NAMALWA (cell line): ENCODE measurements at places on chromosomes 3 and 15.

DNA sequence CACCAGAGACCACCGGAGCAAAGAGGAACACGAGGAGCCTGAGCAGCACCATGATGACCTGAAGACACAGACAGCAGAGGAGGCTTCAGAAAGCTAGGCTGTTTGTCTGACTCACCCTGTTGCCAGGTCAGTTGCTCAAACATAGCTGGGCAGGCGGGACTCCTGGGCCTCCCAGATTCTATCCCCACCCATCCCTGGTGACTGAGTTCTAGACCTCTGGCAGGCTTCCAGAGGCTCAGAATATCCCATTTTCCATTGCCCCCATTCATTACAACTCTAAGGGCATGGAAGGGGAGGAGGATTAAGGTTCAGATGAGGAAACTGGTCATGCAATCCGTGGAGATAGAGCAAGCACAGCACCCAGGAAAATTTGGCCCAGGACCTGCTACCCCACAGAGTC is at the start of gene CDHR4:
Gene CDHR4 (minus strand): TSS at position 113 of the 400 bp plus-strand sequence. CDS start 61 bp downstream, at position 52.
- no peak for DNase-seq

GRCh38 chr15:96629511-96629910 is 299.0 kb downstream of the NR2F2 start:
- no peak for DNase-seq

DNA sequence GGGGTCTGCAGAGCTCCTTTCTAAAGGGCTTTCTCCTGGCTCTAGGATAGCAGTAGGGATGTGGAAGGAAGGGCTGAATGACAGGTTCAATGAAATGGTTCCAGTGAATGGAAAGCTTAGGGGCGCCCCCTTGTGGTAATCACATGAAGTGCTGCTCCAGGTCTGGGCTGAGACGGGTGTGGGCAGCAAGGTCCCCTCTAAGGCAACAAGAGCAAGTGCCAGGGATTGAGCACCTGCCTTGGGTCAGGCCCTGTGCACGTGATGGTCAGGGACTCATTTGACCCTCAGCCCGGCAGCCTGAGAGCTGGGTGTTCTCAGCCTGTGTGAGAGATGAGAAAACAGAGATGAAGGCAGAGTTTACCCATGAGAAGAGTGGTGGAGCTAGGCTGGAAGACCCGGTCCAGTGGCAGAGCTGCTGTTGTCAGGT is 12.1 kb upstream of the CX3CR1 start:
- peak; percentile 80 for DNase-seq

- peak; percentile 11 for DNase-seq
These were observed 93.3 kb downstream of the TRIM42 start for GRCh38 chr3:140770977-140771667.

- no peak for DNase-seq
These were observed 26.1 kb downstream of the PPP1R2 start for GRCh38 chr3:195517030-195517429.

DNA sequence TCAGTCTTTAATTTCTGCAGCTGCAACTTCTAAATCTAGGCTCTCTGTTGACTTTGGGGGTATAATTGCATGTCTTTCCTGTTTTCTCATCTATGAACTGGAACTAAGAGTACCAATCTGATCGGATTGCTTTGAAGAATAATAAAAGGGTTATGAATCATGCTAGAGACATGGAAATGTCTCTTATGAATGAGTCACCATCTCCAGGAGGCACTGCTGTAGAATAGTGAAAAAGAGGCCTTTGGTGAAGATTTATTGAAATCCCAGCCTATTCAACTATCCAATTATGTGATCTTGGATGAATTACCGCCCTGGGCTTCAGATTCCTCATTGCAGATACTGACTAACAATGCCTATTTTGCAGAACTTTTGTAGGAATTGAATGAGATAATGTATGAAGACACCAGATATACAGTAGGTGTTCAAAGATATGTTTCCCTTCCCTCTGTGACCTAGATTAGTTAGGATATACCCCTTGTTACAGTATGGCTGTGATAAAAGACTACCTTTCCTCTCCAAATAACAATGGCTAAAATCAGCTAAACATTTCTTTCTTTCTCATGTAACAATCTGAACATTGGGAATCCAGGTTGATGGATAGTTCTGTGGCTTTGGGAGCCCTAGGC is 11.5 kb upstream of the CMTM8 start:
- DNase-seq: no peak

DNA sequence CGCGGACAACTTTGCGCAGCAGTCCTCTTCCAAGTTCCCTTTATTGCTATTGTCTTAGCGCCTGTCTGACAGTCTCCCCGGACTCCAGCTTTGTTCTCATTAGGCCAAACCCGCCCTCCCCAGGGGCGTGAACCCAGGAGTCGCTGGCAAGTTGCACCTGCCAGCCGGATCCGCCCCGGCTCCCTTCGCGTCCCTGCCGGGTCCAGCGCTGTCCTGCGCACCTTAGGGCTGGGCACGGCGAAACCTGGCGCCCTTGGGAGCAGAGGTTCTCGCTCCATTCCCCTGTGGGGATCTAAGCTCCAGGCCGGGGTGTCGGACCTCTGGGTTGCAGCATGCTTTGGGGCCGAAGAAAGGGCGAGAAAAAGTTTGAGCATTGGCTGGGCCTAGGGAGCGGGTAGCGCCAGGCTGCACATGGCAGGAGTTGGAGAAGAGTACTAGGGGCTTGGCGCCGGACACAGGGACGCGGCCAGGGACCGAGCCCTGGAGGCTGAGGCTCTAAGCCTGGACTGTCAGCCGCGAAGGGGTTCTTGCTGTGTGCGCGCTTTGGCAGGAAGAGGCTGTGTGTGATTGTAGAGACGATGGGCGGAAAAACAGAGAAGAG is 335.1 kb upstream of the THRB start:
- DNase-seq: no peak

GRCh38 chr3:54188176-54188791 is 65.9 kb downstream of the CACNA2D3 start:
- peak; percentile 24 for DNase-seq

DNA sequence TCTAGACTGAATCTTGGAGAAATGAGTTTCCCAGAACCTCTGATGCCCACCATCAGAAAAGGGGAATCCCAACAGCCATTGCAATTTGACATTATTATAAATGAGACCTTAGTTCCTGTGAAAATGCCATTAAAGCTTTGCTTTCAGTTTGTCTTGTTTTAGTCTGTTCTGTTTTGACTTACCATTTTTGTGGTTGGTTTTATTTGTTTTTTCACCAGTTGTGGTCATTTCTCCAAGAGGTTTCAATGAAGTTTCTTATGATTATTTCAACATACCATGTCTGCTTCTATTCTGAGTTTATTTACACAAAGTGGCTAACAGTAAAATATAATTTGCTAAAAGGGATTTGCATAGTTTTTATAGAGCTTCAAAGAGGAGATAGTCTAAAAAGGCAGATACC is 175.0 kb upstream of the MCTP2 start:
- no peak for DNase-seq

DNA sequence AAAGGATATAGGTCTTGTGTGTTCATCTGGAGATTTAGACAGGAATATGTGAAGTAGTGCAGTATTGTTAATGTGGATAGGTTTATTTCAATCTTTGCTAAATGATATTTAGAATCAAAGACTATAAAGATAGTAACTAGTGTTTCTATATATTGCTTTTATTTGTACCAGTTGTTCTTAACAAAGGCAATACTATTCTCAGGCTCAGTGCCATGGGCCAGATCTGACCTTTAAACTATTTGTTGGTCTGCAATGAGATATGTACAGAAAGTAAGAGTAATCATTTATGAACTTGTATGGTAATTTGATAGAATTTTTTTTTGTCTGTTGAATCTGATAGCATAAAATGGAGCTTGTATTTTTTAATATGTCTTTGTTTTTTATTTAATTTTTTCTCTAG is 146.7 kb upstream of the AZI2 start:
- DNase-seq: no peak

DNA sequence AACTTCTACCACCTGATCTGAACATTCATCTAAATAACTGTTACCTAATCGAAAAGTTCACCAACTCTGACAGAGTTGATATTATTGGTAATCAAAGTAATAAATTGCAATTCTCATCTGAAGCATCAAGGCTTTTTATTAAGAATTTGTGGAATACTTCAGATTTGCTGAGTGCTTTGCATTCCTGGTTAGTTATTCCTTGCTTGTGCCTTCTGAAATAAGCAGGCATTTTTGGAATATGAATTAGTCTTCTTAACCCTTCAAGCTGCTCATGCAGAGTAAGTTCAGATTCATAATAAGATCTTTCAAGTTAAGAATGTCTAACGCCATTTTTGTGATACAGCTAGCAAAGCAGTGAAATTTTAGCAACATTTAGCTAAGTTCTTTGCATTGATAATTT is 188.5 kb downstream of the ALCAM start:
- DNase-seq: no peak

- no peak for DNase-seq
These were observed 13.6 kb downstream of the KLF15 start for GRCh38 chr3:126343649-126344035.

DNA sequence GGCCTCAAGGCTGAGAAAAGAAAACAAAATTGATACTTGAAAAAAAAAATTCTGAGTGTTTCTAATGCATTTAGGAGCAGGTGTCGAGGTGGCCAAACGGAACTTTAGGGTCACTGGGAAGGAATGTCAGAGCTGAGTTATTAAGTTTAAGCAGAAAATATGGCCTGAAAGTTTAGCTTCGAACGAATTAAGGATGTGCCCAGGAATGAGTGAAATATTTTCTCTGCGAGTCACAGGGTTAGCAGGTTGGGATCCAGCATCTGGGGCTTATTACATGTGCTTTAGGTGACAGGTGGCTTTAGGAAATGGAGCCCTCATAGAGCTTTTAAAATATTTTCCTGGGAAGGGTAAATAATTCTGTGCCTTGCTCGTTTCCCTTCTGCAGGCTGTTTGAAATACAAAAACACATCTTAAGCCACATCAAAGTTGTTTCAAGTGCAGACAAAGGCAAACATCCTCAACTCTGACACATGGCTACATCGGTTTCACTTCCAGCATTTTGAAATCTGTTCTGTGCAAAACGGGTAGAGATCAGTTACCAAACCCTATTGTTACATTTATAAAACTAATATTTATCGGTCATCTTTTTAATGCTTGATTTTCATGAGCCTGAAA is 143.1 kb upstream of the ARRDC4 start:
- no peak for DNase-seq

DNA sequence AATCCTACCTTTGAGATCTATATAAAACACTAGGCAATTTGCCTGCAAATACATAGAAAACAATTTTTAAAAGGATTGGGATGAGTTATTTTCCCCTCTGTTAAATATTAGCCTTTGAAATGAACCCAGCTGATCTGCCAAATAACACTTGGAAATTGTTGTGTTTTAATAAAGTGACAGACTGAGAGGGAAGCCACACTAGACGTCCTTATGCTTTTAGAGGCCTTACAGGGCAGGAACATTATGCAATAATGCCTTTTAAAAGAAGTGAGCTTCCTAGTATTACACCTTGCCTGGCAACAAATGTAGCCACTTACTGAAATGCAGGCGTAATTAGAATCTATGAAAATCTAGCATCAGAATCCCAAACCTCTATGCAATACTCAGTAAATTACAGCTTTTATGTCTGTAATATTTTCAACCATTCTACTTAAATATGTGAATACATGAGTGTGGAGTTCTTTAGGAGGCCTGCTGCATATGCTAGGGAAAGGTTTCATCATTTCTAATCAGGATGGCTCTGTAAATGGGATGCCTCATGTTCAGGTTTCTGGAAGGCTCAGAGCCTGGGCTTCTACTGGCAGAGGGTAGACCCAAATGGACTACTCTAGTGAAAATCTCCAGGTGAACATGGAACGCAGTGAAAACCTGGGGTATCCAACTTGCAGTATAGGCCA is 20.3 kb downstream of the AGTR1 start:
- no peak for DNase-seq

- no peak for DNase-seq
These were observed 794.5 kb upstream of the GRM7 start for GRCh38 chr3:6066397-6066796.

- DNase-seq: no peak
These were observed 953.1 kb downstream of the FHIT start for GRCh38 chr3:60298141-60298540.

GRCh38 chr15:78007211-78007931 is 70.1 kb downstream of the TBC1D2B start:
- no peak for DNase-seq

DNA sequence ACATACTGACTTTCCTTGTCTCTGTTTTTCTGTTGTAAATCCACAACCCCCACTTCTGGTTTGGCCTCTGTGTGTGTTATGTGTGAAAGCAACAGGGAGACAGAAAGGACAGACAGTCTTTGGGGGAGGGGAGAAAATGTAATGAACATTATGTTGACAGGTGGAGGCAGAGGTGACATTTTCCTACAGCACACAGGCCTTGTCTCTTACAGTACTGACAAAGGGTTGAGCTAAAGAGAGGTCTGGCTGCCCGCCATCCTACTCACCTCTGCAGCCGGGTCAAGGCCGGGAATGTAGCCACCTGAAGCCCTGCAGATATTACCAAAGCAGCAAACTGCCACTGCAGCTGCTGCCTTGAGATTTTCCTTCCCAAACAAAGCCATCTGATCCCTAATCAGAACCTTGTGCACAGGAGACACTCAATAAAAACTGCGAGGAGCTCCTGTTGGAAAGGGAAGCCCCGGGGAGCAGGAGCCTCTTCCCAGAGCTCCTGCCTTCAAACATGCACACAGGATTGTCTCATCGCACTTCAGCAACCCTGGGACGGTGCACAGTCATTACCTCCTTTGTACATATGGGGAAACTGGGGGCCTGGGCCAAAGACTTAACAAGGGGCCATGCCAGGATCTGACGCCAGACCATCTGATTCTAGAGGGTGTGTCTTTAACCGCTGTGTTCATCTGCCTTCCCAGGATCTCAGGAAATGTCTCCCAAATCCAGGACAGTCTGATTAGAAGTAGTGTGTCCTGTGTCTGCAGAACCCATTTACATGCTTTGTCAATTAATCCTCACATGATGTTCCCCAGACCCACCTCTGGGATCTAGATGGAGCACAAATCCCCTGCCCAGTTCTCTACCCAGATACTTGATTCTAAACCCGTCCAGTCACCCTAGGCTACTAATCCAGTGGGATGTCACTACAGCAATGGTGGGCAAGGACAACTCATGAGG is 14.2 kb downstream of the MYO5C start:
- DNase-seq: no peak

GRCh38 chr15:62868507-62868906 is 174.0 kb upstream of the TPM1 start:
- no peak for DNase-seq

GRCh38 chr3:169390271-169390670 is 273.2 kb downstream of the MECOM start:
- peak; percentile 22 for DNase-seq

- DNase-seq: no peak
These were observed 114.9 kb upstream of the MEF2A start for GRCh38 chr15:99450896-99451358.

DNA sequence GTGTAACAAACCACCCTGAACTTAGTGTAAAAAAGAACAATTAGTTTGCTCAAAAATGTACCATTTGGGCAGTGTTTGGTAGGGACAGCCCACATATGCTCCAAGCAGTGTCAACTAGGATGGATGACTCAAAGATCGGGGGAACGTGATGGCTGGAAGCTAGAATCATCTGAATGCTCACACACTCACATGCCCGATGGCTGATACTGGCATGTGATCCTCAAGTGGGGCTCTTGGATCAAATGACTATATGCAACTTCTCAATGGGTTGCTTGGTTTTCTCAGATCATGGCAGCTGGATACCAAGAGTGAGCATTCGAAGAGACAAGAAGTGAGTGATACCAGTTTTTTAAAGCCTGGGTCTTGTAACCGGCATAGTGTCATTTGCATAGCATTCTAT is 335.9 kb upstream of the KCNMB2 start:
- DNase-seq: no peak
